ENCODE measurements at places on chromosomes 2 and 18. TPM values are rescaled to one million over a fixed set of nuclear protein-coding genes. Genes with fewer than 3 reads are reported as not detected.
A peak's percentile ranks its signal among the peaks of the same experiment; 100 is the strongest.

The ZNF532 gene
- 106 TPM for total RNA-seq

DNA sequence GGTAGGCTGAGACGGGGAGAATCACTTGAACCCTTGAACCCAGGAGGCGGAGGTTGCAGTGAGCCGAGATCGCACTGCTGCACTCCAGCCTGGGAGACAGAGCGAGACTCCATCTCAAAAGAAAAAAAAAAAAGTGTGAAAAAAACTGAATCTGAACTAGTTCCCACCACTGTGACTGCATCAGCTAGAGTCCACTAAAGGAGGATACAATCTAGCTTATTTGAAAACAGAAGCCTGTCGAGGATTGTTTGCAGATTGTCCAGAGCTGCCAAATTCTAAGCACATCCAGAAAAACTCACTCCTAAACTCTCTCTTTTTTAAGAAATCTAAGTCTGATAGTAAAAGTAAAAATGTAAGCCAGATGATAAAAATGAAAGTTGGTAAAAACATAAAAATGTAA, 10.6 kb downstream of the GFPT1 start:
- no peaks in the 10 kb centered on the region for H3K4me1 ChIP-seq
- no peak overlapping the region for H3K4me3 ChIP-seq
- no peak for DNase-seq
- H3K27me3 ChIP-seq = no peaks in the 10 kb centered on the region
- no peak overlapping the region for H3K27ac ChIP-seq

GRCh38 chr2:233074106-233074505, 14.0 kb downstream of the INPP5D start:
- H3K27ac ChIP-seq = no peak overlapping the region
- H3K4me3 ChIP-seq = no peak overlapping the region
- H3K27me3 ChIP-seq = no peaks in the 10 kb centered on the region

GRCh38 chr2:164737612-164738081, 104.0 kb downstream of the COBLL1 start:
- no peak overlapping the region for H3K4me3 ChIP-seq
- no peak overlapping the region for H3K27ac ChIP-seq
- H3K27me3 ChIP-seq = no peaks in the 10 kb centered on the region
- no peaks in the 10 kb centered on the region for H3K36me3 ChIP-seq

DNA sequence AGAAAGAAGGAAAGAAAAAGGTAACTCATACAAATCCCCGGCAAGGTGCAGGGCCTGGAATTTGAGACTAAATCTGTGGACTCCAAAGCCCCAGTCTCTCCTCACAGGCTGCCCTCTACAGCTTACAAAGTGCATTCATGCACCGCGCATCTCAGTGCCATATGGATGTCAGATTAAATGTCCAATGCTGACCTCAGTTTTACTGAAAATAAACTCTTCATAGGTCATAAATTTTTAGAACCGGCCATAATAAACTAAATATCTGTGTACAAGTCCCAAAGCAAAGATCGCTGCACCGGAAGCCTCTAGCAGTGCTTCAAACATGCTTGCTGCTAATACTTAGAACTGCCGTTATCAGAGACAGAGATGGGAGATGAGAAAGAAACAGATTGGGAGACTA, 17.7 kb downstream of the ST6GAL2 start:
- no peak overlapping the region for H3K4me3 ChIP-seq
- no peak for DNase-seq
- H3K27me3 ChIP-seq = no peaks in the 10 kb centered on the region
- H3K4me1 ChIP-seq = peaks cover 3% of the 10 kb centered on the region
- H3K27ac ChIP-seq = no peak overlapping the region

DNA sequence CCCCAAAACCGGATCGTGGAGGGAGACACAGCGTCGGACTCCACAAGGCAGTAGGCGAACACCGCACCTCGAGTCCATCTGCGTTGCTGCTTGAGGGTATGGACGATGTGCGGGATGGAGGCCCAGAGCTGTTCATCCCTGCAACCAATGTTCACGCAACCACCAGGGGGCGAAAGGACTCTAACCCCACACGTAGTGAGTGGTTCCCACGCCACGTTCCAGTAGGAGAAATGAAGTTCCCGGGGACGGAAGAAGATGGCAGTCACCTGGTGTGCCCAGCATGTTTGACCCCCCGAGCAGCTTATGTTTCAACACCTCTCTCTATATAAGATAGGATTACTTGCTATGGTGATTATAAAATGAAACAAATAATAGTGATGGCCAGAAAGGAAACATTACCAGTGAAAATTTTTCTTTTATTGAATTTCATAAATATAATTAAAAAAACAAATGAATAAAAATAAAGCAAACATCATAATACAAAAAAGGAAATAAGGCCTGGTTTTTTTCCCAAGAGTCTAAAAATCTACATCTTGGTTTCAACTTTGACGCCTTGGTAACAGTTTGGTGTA, 184.3 kb downstream of the SH3BP4 start:
- no peak overlapping the region for H3K4me3 ChIP-seq
- H3K36me3 ChIP-seq = no peaks in the 10 kb centered on the region
- H3K27ac ChIP-seq = no peak overlapping the region
- H3K27me3 ChIP-seq = no peaks in the 10 kb centered on the region
- H3K4me1 ChIP-seq = no peaks in the 10 kb centered on the region

DNA sequence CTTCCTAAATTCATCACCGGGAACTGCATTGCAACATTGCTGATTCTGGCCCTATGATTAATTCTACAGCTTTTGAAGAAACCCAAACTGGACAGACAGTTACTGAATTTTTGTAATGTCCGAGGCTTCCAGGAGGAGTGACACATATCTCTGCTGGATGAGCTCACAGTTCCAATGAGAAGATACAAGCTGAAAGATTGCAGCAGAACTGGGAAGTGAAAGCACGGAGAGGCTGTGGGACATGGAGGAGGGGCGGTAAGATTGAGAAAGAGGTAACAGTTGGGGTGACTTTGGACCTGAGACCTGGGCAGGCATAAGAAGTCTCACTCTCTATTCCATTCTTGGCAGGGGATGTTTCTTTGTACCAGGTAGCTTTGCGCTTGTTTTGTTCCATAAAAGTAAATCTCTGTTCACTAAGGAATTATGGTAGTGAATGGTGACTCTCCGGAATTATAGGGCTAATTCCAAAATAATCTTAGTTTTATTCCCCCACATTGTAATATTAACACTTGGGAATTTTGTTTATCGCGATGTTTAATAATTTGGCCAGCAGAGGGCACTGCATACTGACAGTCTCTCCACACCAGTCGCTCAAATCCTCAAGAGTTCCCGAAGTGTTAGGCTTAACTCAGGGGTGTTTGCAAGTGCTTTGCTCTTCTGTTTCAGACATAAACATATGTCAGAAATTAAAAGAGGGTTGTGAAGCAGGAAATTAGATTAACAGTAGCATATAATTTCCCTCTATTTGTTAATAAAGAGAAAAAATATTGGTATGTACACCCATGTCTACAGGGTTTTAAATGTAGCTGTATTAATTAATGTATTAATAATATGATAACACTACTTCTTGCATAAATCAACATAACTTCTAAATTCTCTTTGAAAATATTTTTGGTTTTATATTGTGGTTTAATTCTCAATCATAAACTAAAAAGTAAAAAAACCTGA, 201.4 kb downstream of the SOCS6 start:
- no peak overlapping the region for H3K27ac ChIP-seq
- no peaks in the 10 kb centered on the region for H3K36me3 ChIP-seq
- DNase-seq = no peak
- no peaks in the 10 kb centered on the region for H3K27me3 ChIP-seq

GRCh38 chr2:95287806-95288205, 9.3 kb upstream of the KCNIP3 start:
- H3K4me3 ChIP-seq = no peak overlapping the region
- no peaks in the 10 kb centered on the region for H3K36me3 ChIP-seq
- H3K4me1 ChIP-seq = no peaks in the 10 kb centered on the region
- DNase-seq = no peak

The C2orf15 gene
- total RNA-seq = 0.52 TPM

DNA sequence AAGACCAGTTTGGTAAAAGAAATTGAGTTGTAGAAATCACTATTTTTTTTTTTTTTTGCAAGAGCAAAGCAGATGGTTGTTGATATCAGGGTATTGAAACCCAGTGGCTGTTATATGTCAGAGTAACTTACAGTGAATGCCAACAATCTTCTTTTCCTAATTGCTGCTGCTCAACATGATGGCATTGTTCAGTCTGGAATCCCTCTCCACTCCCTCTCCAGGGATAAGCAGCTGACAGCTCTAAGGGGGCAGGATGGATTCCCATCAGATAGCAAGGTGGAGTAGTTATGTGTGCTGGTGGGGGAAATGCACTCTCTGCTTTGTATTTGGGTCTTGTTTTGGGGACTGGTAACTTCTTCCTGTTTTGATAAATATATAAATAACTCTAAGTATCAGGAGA, 200.0 kb downstream of the PIK3C3 start:
- H3K27me3 ChIP-seq = no peaks in the 10 kb centered on the region
- no peak overlapping the region for H3K27ac ChIP-seq
- H3K4me1 ChIP-seq = peaks cover 1% of the 10 kb centered on the region
- H3K4me3 ChIP-seq = no peak overlapping the region

DNA sequence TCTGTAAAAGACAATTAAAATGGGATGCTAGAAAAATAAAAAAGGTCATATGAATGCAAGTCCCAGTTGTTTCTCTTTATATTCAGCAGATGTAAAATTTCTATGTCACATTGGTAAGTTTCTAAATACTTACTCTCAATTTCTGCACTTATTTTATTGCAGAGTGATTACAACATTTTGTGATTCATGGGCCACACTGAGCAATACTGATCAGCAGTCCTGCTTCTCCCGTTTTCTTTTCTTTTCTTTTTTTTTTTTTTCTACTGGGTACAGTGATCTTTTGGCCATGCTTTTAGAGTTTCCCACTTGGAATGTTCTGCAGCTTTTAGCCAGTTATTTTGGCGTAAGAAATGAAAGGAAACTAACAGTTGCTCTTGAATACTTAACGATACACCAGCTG, 38.8 kb downstream of the LIMS1 start:
- no peak overlapping the region for H3K27ac ChIP-seq
- H3K4me1 ChIP-seq = peaks cover 22% of the 10 kb centered on the region
- H3K4me3 ChIP-seq = no peak overlapping the region
- no peak for DNase-seq
- H3K36me3 ChIP-seq = no peaks in the 10 kb centered on the region

- H3K4me3 ChIP-seq = no peak overlapping the region
- H3K27me3 ChIP-seq = no peaks in the 10 kb centered on the region
- no peak for DNase-seq
Observed at GRCh38 chr2:159148901-159149300, 137.6 kb downstream of the WDSUB1 start.

GRCh38 chr2:122414902-122415301, 659.5 kb downstream of the TSN start:
- no peaks in the 10 kb centered on the region for H3K36me3 ChIP-seq
- no peaks in the 10 kb centered on the region for H3K4me1 ChIP-seq
- H3K27ac ChIP-seq = no peak overlapping the region
- no peaks in the 10 kb centered on the region for H3K27me3 ChIP-seq

GRCh38 chr2:68850524-68850923, 20.7 kb downstream of the BMP10 start:
- no peaks in the 10 kb centered on the region for H3K4me1 ChIP-seq
- H3K4me3 ChIP-seq = no peak overlapping the region
- no peaks in the 10 kb centered on the region for H3K36me3 ChIP-seq

The SLC16A14 gene
- total RNA-seq = 13.7 TPM

The COX5B gene
- total RNA-seq = 160 TPM

The SETBP1 gene
- 24.1 TPM for total RNA-seq

GRCh38 chr2:186308347-186308746, 177.7 kb upstream of the ZC3H15 start:
- no peak overlapping the region for H3K27ac ChIP-seq
- no peak overlapping the region for H3K4me3 ChIP-seq
- no peaks in the 10 kb centered on the region for H3K4me1 ChIP-seq
- H3K27me3 ChIP-seq = no peaks in the 10 kb centered on the region
- no peak for DNase-seq

- peaks cover 5% of the 10 kb centered on the region for H3K4me1 ChIP-seq
- H3K27ac ChIP-seq = no peak overlapping the region
- no peak for DNase-seq
- H3K27me3 ChIP-seq = no peaks in the 10 kb centered on the region
Observed at GRCh38 chr18:54268751-54269150, 566 bp upstream of the POLI start.

- no peaks in the 10 kb centered on the region for H3K36me3 ChIP-seq
- no peaks in the 10 kb centered on the region for H3K4me1 ChIP-seq
- no peaks in the 10 kb centered on the region for H3K27me3 ChIP-seq
- H3K27ac ChIP-seq = no peak overlapping the region
- no peak overlapping the region for H3K4me3 ChIP-seq
Observed at GRCh38 chr2:136395582-136395981, 277.6 kb upstream of the CXCR4 start.

GRCh38 chr2:136394136-136395060, 276.4 kb upstream of the CXCR4 start:
- H3K27ac ChIP-seq = no peak overlapping the region
- H3K4me1 ChIP-seq = no peaks in the 10 kb centered on the region
- no peak overlapping the region for H3K4me3 ChIP-seq
- no peaks in the 10 kb centered on the region for H3K36me3 ChIP-seq
- DNase-seq = no peak

DNA sequence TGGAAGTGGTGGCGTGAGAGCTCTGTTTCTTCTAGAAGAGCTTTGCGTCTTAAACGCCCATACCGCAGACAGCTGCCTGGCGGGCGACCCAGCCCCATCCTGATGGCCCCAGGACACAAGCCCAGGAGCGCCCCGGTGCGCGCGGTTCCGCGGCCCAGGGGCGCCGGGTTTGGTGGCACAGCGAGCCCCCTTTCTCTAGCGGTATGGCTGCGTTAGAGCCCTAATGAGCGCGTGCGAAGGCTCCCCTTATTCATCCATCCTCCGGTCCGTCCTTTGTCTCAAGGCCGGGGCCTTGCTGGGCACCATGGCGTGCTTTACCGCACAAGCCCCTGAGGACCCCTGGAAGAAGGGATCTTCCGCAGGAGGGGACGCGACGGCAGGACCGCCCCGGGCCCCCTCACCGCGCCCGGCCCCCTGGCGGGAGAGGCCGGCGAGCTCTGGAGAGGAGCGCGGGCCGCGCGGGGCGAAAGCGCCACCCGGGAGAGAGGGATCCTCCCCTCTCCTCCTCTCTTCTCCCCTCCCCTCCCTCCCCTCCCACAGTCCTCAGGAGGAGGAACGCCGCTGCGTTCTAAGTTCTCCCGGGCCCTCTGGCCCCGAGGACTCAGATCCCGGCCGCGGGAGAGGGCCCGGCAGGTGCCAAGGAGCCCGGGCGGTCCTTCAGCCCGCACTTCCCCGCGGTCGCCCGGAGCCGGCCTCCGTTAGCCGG, 626 bp upstream of the SLC1A4 start:
- peak overlapping the region; percentile 94 for H3K27ac ChIP-seq
- no peaks in the 10 kb centered on the region for H3K27me3 ChIP-seq
- peak overlapping the region; percentile 87 for H3K4me3 ChIP-seq
- H3K4me1 ChIP-seq = peaks cover 4% of the 10 kb centered on the region
- DNase-seq = peak; percentile 77
- no peaks in the 10 kb centered on the region for H3K36me3 ChIP-seq

- no peak for DNase-seq
- H3K27ac ChIP-seq = no peak overlapping the region
- no peak overlapping the region for H3K4me3 ChIP-seq
- H3K27me3 ChIP-seq = no peaks in the 10 kb centered on the region
Observed at GRCh38 chr18:13546638-13547037, 179.7 kb downstream of the FAM210A start.

The CYP27A1 gene
- total RNA-seq = 31.7 TPM

- H3K4me1 ChIP-seq = no peaks in the 10 kb centered on the region
- no peaks in the 10 kb centered on the region for H3K27me3 ChIP-seq
- no peak overlapping the region for H3K27ac ChIP-seq
- DNase-seq = no peak
Observed at GRCh38 chr2:74578408-74578807, 23.9 kb downstream of the DOK1 start.
